Mesenteric fat pad (tissue), 1 donor: ENCODE measurements at places on chromosomes 3 and 15. TPM values are rescaled to one million over a fixed set of nuclear protein-coding genes. Genes with fewer than 3 reads are reported as not detected.

Gene AMIGO3
- total RNA-seq = not detected

Gene ACTRT3
- 3.7 TPM for total RNA-seq

DNA sequence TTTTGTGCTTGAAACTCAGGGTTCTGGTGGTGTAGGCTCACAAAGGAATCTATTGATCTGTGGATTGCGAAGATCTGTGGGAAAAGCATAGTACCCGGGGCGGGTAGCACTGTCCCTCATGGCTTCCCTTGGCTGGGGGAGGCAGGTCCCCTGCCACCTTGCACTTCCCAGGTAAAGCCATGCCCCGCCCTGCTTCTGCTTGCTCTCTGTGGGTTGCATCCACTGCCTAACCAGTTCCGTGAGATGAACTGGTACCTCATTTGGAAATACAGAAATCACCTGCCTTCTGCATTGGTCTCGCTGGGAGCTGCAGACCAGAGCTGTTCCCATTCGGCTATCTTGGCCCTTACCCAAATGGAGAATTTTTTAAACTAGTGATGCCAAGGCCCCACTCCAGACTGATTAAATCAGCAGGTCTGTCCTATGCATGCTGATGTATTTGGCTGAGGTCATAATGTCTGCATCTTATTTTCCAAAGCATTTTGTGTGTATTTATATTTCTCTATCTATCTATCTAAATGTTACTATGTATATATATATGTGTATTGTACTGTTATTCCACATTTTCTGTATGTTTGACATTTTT lies 65.5 kb upstream of the SLC7A14 start:
- no peak for DNase-seq

- DNase-seq = no peak
These were observed 1.9 kb downstream of the LAMP3 start for GRCh38 chr3:183160616-183161015.

Gene DPPA2
- not detected for total RNA-seq
